ENCODE measurements at places on chromosomes 16 and 17.

DNA sequence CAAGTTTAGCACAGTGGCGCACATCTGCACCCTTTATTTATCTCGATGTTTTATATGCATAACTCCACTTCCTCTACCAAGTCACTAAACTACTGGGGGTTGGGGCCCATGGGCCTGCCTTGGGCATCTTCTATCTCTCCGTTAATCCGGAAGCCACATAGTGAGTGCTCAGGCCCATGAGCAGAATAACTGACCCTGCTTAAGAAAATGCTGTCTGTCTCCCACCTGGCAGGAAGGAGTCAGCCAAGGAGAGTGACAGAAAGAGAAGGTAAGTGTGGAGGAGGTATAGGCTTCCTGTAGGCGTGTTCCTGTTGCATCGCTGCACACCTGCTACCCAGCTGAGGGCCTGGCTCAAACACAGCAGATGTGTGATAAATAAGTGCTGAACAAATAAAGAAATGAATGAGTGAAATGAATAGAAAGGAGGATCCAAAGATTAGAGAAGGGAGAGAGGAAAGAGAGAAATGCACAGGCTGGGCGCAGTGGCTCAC, 320.1 kb downstream of the SLC39A11 start:
- DNase-seq = no peak

DNA sequence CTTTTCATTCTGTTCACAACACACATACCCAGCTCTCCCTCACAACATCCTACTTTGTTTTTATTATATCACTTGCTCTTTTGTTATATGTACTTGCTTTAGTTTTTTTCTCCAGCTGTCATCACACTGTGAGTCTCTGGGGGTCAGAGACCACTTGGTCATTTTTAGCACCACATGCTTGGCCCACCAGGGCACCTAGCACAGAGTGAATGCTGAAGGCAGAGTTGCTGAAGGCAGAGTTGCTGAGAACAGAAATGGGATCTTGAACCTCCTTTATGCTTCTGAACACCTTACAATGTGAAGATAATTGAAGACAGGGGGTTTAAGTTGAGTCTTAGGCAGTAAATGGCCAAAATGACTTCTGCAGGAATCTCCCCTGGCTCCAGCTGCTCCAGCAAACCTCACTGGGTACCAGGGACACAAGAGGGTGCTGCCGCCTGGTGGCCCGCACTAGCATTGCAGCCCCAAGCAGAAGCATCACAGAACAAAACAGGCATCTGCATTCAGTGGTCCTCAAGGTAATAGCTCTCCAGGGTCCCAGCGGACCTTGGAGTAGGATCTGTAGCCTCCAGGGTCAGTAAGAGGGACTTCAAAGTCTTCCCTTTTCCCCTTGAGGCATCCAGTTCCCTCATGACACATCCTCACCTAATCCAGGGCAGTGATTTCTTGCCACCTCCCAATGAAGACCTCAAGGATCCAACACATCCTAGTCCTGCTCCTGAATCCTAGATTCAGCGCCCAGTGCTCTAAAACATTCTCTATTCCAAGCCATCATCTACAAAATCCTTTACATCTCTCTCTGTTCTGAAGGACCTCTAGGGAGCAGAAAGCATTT, 1972.6 kb downstream of the TP53TG3F start:
- no peak for DNase-seq

DNA sequence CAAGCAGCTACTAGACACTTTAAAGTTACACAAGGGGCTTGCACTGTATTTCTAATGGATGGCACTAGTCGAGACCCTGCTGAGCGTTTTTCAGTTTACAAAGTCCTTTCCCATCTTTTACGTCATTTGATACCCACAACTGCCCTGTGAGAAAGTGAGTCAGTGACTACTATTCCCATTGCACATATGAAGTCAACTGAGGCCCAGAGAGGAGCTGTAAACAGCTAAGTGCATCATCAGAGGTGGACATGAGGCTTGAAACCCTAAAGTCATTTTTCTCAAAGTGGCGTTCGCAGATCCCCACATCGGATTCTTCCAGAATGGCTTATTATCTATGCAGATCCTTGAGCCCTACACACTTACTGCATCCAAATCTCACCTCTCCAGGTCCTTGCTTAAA, 50.6 kb downstream of the TEKT5 start:
- no peak for DNase-seq

DNA sequence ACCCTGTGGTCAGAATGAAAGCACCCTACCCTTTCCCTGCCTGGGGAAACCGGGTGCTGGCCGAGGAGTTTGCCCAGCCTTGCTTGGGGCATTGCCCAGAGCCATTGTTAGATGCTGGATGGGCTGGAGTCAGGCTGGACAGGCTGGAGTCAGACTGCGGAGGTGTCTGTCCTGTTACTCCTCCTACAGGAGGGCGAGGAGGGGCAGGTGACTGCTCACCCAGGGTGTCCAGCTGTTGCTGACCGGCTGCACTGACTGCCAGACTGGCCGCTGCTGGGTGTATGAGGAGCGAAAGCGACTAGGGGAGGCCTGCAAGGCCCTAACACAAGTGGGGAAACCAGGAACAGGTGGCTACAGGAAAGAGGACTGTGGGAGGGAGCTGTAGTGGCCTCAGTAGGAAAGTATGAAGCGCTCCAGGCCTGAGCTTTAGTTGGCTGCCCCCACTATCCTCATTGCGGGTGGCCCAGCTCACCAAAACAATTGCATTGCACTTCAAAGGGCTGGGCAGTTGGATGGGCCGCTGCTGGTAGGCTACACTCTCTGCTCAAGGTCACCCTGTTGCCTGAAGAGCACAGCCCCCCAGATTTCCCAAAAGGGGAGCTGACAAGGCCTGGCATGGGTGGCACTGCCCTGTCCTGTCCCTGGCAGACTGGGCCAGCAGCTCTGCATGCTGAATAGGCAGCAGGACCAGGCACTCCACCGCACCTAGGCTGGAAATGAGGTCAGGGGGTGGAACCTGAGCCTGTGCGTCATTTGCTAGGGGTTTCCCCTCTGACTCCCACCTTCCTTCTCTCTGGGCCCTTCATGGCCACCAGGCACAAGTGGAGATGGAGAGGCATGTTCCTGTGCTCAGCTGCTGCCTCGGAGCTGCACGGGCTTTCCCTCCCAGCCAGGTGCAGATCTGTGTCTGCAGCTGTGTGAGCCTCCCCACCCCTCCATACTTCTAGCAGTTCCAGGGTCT, 18.4 kb downstream of the LDHD start:
- peak; percentile 81 for DNase-seq

DNA sequence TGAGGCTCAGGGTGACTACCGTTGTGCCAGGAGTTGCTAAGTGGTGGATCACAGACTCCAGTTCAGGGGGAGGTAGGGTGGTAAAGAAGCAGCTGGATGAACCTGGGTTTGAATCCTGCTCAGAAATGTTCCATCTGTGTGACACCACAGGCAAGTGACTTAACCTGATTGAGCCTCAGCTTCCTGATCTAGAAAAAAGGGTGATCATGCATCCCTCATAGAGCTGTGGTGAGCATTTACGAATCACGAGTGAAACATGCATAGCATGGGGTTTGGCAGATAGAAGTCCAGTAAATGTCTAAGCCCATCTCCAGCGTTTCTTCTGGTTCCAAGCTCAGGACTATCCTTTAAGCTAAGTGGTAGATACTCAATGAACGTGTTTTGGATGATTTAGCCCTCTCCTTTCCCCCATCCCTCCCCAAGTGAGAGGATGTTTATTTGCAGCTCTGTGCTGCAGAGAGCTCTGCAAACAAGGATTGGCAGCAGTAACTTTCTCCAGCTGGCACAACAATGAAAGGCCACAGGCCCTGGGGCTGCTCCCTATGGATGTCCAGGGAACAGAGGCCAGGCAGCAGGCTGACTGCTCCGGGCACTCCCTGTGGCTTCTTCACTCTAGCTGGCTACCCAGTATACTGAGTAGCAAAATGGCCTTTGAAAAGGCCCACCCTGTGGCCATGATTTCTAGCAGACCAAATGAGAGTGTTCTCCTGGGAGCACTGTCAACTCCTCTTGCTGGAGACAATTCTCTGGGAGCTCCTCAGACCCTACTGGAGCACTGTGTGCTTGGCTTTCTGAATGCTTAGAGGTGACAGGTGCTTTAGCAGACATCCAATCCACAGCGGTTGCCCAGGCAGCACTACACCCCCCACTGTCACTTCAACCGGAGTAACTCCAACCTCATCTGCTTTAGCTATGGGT, 21.3 kb downstream of the CA4 start:
- no peak for DNase-seq

- DNase-seq = no peak
Observed at GRCh38 chr16:68265078-68265920, 973 bp downstream of the SLC7A6 start.

DNA sequence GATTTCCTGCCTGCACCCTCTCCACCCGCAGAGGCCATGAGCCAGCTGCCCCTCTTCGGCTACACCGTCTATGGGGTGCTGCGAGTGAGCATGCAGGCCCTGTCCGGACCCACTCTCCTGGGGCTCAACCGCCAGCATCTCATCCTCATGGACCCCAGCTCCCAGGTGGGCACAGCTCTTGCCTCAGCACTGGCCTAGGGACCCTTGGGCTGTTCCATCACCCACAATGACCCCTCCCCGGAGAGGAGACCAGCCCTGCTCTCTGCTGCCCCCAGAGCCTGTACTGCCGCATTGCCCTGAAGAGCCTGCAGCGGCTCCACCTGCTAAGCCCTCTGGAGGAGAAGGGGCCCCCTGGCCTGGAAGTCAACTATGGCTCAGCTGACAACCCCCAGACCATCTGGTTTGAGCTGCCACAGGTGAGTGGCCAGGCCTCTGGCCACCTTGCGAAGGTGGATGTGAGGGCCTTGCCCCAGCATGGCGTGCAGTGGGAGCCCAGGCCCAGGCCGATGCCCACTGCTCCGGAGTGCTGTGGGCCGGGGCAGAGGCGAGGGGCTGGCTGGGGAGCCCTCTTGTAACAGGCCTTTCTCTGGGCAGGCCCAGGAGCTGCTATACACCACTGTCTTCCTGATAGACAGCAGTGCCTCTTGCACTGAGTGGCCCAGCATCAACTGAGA, 7.3 kb upstream of the SMIM5 start:
- DNase-seq = peak; percentile 73

DNA sequence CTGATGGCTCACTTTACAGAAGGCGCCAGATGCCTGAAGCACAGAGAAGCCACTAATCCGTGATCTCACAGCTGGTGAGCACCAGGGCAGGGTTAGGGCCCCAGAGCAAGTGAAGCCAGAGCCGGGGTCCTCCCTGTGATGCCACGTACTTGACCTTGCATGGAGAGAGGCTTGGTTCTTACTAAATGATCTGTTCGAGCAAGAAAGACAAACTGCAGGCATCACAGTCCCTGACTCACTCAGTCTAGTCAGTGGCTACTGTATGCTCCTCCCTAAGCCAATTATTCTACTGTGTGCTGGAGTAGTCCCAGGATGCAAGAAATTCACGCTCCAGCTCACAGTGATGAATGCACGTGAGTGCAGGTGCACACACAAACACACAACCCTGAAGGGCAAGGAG, 55.4 kb downstream of the SDK2 start:
- DNase-seq = no peak

DNA sequence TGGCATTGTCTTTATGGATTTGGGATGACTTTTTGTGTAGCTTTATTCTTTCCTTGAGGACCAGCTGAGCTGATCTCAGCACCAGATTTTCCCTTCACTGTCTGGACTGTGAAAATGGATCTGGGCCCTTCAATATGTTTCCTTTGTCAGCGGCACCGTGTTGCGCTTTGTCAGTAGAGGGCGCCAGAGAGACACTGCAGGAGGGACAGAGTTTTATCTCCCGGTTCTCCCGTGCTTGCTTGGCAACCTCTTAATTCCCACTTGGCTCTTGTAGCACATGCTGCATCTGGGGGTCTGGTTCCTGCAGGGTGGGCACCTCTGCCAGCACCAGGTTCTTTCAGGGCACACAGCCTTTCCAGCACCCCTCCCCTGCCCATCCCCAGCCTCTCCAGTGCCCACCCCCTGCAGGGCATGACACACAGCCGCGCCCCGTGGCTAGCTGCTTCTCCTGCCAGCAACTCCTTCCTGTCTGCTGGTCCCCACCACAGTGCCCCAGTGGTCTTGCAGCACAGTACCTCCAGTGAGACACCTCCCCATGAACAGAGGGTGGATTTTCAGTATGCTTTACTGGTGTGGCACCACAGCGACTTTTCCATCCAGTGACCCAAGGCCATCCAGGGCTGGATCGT, 19.6 kb downstream of the OR1D5 start:
- DNase-seq = no peak

- no peak for DNase-seq
Observed at GRCh38 chr17:12254460-12254859, 233.8 kb downstream of the MAP2K4 start.

DNA sequence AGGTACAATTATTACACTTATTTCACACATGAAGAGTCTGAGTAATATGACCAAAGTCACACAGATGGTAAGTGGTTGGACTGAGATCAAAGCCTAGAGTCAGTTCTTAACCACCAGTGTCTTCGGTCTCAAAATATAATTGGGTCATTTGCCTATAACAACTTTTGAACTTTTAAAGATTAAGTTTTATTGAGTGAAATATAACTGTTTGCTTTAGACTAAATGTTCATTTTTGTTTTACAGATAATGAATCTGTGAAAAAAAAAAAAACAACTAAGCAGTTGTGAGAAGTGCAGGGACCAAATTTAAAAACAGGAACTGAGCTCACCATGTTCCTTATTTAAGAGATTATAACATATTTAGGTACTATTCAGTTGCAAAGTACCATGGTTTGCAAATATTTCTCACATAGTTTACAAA, 150.1 kb downstream of the ITFG1 start:
- DNase-seq = peak; percentile 20

GRCh38 chr16:51801635-51802034, 650.6 kb upstream of the SALL1 start:
- DNase-seq = no peak

DNA sequence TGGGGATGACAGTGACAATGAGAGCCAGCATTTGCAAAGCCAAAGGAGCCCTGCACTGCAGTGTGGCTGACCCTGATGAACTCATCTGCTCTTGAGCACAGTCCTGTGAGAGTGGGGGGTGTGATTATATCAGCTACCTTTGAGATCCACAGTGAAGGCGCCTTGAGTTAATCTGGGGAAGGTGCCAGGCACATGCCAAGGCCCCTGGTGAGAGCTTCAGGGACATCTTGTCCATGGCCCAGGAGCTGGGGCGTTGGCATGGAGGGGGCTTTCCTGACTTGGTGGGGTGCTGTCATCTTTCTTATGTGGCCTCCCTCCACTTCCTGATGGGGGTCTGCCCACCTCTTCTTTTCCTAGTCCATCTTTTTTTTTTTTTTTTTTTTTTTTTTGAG, 86.5 kb downstream of the SNX29 start:
- DNase-seq = peak; percentile 4

GRCh38 chr17:55784666-55785065, 33.8 kb downstream of the PCTP start:
- no peak for DNase-seq

- no peak for DNase-seq
Observed at GRCh38 chr16:9099131-9099625, 7.7 kb downstream of the HAPSTR1 start.

DNA sequence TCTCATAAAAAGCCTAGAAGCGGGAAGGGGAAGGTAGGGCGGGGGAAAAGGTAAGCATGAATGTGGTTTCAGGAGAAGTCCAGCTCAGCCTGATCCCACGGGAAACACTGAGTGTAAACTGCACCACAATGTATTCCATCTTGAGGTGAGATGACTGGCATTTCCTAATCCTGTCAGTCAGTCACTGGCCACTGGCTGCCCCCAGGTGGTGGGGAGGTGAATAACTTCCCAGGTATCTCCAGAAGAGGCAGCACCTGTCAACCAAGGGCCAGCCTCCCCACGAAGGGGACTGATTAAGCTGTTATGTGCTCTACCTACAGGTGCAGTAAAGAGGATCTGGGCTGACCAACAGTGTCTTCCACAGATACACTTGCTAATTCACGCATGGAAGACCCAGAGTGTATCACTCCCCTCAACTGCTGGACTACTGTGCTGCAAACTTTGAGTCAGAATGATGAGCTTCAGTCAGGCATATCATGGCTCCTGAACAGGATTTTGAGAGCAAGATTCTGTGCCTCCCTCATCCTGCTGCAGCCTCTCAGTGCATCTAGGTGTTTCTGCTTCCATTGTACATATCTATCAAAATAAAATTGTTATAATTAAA, 108.5 kb upstream of the CCL2 start:
- peak; percentile 51 for DNase-seq

Data from GM13976 (cell line).